ENCODE measurements at places on chromosomes 6 and 20. TPM values are rescaled to one million over a fixed set of nuclear protein-coding genes. Genes with fewer than 3 reads are reported as not detected.

- no peaks in the 10 kb centered on the region for H3K4me1 ChIP-seq
- H3K27ac ChIP-seq = no peak overlapping the region
- no peak for DNase-seq
- H3K4me3 ChIP-seq = no peak overlapping the region
- H3K36me3 ChIP-seq = peaks cover 28% of the 10 kb centered on the region
These were observed 51.3 kb downstream of the CD109 start for GRCh38 chr6:73747289-73747688.

- no peak overlapping the region for H3K27ac ChIP-seq
- peaks cover 6% of the 10 kb centered on the region for H3K36me3 ChIP-seq
- no peaks in the 10 kb centered on the region for H3K27me3 ChIP-seq
- no peak for DNase-seq
These were observed 23.9 kb downstream of the SERPINB6 start for GRCh38 chr6:2947445-2947844.

DNA sequence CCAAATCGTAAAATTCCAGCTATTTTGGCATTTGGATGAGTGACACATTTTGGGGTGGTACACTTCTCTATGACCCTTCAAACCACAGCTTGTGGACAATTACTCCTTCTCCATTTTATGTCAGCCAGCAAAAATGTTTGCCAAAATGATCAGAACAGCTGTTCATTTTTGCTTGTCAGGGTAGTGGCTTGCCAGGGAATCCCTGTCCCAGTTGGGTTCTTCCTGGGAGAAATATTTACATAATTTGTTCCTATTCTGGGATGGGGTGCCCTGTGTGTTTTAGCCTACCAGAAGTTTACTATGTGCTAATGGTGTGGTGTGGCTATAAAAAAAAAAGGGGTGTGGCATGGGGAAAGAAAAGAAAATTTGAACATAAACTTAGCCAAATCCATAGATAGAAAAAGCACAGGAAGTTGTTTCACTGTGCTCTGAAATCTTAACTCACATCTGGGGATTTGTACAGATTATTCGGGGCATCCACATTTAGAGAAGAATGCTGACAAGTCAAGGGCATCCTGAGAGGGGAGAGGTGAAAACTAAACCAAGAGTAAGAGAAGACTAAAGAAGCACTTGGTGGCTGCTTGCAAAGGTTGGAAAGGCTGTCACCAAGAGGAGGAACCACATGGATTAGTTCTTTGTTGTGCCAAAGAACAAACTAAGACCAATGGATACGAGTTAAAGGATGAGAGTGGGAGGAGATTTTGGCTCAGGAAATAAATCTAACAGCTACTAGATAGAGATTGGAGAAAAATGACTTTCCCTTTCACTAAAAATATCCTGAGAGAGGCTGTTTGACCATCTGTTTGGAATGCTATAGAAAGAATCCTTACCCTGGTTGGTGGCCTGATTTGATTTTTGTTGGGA is 55.2 kb upstream of the RBM24 start:
- H3K27ac ChIP-seq = no peak overlapping the region
- H3K4me3 ChIP-seq = no peak overlapping the region
- no peaks in the 10 kb centered on the region for H3K27me3 ChIP-seq
- no peaks in the 10 kb centered on the region for H3K36me3 ChIP-seq
- H3K4me1 ChIP-seq = no peaks in the 10 kb centered on the region

- DNase-seq = no peak
- H3K36me3 ChIP-seq = peaks cover 35% of the 10 kb centered on the region
- no peak overlapping the region for H3K27ac ChIP-seq
- H3K4me1 ChIP-seq = no peaks in the 10 kb centered on the region
- H3K27me3 ChIP-seq = no peaks in the 10 kb centered on the region
- no peak overlapping the region for H3K4me3 ChIP-seq
These were observed 42.7 kb downstream of the AKAP7 start for GRCh38 chr6:131177996-131178395.

GRCh38 chr6:143098054-143098671 is 37.5 kb downstream of the AIG1 start:
- no peaks in the 10 kb centered on the region for H3K4me1 ChIP-seq
- no peak overlapping the region for H3K4me3 ChIP-seq
- no peaks in the 10 kb centered on the region for H3K27me3 ChIP-seq

DNA sequence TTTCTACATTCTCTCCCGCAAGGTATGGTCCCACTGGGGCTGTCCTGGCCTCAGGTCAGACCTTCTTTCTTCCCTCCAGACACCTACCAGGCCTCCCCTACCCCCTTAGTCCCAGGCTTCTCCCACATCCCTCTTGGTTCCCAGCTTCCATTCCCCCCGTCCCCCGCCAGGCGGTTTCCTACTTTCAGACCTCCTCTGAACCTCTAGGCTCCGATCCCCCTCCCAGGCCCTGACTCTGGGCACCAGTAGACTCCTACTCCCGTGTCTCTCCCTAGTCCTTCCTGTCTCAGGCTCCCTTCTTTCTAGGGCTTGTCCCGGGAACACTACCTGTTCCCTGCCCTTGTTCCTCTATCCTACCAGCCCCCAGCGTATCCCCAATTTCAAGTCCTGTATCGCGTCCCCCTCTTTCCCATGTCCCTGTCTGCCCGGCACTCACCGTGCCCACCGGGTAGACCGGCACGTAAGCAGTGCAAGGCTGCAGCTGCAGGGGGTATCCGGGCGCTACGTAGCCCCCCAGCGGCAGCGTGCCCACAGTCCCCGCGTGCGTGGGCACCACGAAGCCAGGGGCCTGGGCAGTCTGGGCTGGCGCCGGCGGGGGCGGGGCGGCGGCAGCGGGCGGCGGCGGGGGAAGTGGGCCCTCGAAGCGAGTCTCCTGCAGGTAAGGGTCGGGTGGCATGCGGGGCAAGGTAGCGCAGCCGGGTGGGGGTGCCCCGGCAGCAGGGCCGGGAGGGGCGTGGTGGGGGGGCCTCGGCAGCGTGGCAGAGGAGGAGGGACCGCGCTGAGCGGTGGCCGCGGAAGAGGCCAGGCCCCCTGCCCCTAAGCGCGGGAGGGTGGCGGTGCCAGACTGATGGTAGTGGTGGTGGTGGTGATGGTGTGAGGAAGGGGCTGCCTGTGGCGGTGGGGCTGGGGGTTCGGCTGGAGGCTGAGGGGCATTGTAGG is 1.5 kb downstream of the PRRT1 start:
- no peak overlapping the region for H3K4me3 ChIP-seq
- no peak for DNase-seq
- peaks cover 16% of the 10 kb centered on the region for H3K4me1 ChIP-seq
- no peaks in the 10 kb centered on the region for H3K36me3 ChIP-seq

- H3K4me3 ChIP-seq = no peak within 1 kb of the TSS
- no peaks in the 10 kb centered on the region for H3K27me3 ChIP-seq
- no peak for DNase-seq
- H3K36me3 ChIP-seq = no peaks in the 10 kb centered on the region
These were observed at the start of gene SLC18B1 for GRCh38 chr6:132797951-132798868. SLC18B1 (minus strand) TSS chr6:132798637; CDS start chr6:132798456, 181 bp downstream.

GRCh38 chr6:111367393-111368088 is 115.5 kb downstream of the REV3L start:
- H3K36me3 ChIP-seq = peaks cover 45% of the 10 kb centered on the region
- H3K27ac ChIP-seq = no peak overlapping the region
- no peaks in the 10 kb centered on the region for H3K27me3 ChIP-seq

- no peak for DNase-seq
- H3K27ac ChIP-seq = no peak overlapping the region
- no peaks in the 10 kb centered on the region for H3K27me3 ChIP-seq
- no peaks in the 10 kb centered on the region for H3K36me3 ChIP-seq
- no peak overlapping the region for H3K4me3 ChIP-seq
These were observed 541.7 kb upstream of the FLRT3 start for GRCh38 chr20:14879020-14879697.

DNA sequence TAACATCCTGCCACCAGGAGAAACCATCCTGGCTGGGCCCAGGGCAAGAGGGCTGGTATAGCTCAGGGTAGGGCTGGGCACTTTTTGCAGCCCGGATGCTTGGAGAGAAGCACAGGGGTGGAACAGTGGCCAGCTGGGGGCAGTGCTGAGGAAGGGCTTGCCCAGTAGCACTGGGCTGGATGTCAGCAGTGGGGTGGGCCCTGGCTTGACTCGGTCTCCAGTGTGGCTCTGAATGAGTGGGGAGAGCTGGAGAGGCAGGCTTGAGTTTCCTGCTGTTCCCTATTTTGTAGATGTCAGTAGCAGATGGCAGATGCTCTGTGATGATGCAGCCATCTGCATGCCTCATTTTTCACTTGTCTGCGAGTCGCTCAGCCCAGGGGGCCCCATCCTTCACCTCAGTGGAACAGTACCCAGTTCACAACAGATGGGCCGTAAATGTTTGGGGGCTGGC is 56.3 kb upstream of the TULP1 start:
- H3K27ac ChIP-seq = no peak overlapping the region
- peaks cover 25% of the 10 kb centered on the region for H3K27me3 ChIP-seq
- no peak for DNase-seq
- H3K4me1 ChIP-seq = no peaks in the 10 kb centered on the region

DNA sequence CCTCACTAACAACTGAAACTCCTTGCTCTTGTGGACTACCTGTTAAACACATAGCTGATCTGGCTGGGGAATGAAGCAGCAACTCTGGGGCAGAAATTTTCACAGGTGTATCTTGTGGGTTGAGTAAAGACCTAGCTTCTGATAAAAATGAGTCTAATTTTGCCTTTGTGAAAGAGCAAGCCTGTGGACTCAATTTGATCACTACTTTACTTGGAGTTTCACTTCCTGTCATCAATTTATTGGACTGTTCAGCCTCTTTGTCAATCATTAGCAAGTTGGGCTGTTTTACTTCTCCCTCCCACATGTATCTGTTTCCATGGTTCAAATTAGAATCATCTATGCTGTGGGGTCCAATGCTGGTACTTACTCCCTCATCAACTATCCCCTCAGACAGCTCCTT is 29.6 kb upstream of the CRIP3 start:
- H3K27me3 ChIP-seq = no peaks in the 10 kb centered on the region
- no peak for DNase-seq
- H3K4me1 ChIP-seq = no peaks in the 10 kb centered on the region
- no peak overlapping the region for H3K4me3 ChIP-seq

DNA sequence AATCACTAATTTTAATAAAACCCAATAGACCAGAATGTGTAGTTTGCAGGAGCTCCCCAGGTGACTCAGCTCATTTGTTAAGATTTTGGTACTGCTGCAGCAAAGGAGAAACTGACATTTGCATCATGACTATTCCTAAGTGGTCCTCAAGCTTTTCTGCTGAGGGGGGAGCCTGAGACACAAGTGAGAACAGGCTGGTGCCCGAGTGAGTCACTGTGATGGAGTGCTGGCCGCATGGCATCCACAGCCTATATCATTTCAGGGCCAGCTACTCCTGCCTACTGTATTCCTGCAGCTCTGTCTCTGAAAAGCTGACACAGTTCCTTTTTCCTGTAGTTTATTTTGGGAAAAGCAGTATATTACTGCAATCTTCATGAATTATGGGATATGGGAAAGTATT is 113.7 kb upstream of the ENPP5 start:
- H3K27ac ChIP-seq = no peak overlapping the region
- DNase-seq = no peak
- no peaks in the 10 kb centered on the region for H3K27me3 ChIP-seq

GRCh38 chr6:148249160-148249559 is 93.5 kb upstream of the SASH1 start:
- H3K36me3 ChIP-seq = no peaks in the 10 kb centered on the region
- no peaks in the 10 kb centered on the region for H3K27me3 ChIP-seq
- H3K4me1 ChIP-seq = peaks cover 24% of the 10 kb centered on the region
- DNase-seq = no peak
- H3K27ac ChIP-seq = no peak overlapping the region

The GPR6 gene
- total RNA-seq = not detected

The HINT3 gene
- 20.3 TPM for total RNA-seq

The SH3BGRL2 gene
- 48.9 TPM for total RNA-seq

The KCNG1 gene
- 5.3 TPM for total RNA-seq

The GZF1 gene
- total RNA-seq = 3.4 TPM

The B3GALT4 gene
- total RNA-seq = 12.8 TPM

The ZNF184 gene
- total RNA-seq = 4.3 TPM

The OPN5 gene
- total RNA-seq = not detected

The TRAPPC3L gene
- not detected for total RNA-seq

The FOXA2 gene
- not detected for total RNA-seq

The CYP24A1 gene
- total RNA-seq = 1.3 TPM

Data from esophagus squamous epithelium (tissue), 5 donors.